Calu3 (cell line): ENCODE measurements at places on chromosomes 4 and X. TPM values are rescaled to one million over a fixed set of nuclear protein-coding genes. Genes with fewer than 3 reads are reported as not detected.

GRCh38 chrX:153551135-153551534 lies 33.7 kb downstream of the ATP2B3 start:
- no peak overlapping the region for H3K4me3 ChIP-seq
- H3K4me1 ChIP-seq = no peaks in the 10 kb centered on the region

DNA sequence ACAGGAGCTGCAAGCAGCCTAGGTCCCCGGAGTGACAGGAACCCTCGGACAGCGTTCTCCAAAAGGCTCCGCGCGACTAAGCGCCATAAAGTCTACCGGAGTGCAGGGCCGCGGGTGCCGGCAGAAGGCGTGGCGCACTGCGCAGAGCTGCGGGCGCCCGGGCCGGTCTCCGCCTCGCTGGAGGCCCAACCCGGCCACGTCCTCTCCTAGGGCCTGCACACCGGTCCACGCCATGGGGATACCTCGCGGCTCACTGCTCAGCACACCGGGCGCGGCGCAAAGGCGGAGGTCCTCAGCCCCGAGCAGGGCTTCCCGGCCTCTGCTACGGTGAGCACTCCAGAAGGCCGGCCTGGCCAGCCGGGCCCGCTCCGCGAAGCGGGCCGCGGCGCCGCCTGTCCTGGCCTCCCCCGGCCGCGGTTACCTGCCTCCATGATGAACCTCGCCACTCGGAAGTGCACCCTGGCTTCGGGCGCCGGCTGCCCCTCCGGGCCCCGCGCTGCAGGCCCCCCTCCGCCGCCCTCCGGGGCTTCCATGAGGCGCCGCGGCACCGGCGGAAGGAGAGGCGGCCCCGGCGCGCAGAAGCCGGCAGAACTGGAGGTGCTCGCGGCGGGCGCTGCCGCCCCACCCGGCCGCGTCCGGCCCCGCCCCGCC lies at the start of gene CCNQ:
Gene CCNQ (minus strand): TSS at position 599 of the 651 bp plus-strand sequence. CDS start 66 bp downstream, at position 533.
- DNase-seq = peak; percentile 30
- peaks cover 35% of the 10 kb centered on the region for H3K4me1 ChIP-seq
- H3K27me3 ChIP-seq = peaks cover 12% of the 10 kb centered on the region
- H3K36me3 ChIP-seq = peaks cover 24% of the 10 kb centered on the region
- peak within 1 kb of the TSS; percentile 69 for H3K4me3 ChIP-seq

DNA sequence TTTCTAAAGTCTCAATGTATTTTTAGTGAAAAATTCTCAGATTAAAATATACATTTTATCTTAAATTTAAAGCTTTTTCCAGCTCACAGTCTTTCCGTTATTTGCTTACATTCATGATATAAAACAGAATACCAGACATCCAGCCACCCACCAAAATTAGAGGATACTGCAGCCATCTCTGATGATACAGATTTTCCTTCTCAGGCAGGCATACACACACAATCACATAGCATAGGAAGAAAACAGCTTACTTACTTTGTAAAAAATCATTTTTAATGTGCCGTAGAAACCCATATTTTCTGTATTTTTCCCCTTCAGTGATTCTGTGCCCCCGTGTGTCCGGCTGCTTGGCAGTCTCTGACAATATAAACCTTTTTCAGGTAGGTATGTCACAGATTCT lies 183.7 kb downstream of the FBXW7 start:
- no peak overlapping the region for H3K4me3 ChIP-seq
- no peak for DNase-seq
- H3K27me3 ChIP-seq = no peaks in the 10 kb centered on the region
- H3K36me3 ChIP-seq = no peaks in the 10 kb centered on the region

The PAGE5 gene
- not detected in 2 replicates for total RNA-seq

DNA sequence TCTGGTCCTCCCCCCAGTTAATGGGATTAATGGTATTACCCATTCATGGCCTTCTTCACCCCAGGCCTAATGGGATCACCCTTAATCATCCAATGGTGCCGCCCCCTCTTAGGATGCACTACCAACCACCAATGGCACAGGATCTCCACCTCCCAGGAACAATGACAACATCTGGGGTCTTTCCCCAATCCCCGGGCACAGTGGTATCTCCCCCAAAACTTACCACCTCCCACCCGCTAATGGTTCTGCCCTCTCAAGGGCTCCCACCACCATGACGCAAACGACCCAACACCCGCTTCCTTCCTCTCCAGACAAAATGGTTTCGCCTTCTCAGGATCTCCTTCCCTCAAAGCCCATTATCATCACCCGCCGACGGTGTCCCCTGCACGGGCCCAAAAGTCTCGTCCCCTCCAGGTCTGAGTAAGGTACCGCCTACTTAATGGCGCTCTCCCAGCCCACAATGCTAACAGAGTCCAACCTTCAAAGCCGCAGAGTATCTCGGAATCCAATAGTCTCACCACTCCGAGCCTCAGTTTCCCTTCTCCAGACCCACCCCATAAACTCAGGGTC lies 458 bp downstream of the GRIPAP1 start:
- H3K27me3 ChIP-seq = no peaks in the 10 kb centered on the region
- peaks cover 26% of the 10 kb centered on the region for H3K4me1 ChIP-seq

The HERC6 gene
- 22.0 and 53.3 TPM in 2 replicates for total RNA-seq

The NEXMIF gene
- total RNA-seq = not detected in 2 replicates

GRCh38 chr4:68987007-68987406 lies 35.4 kb upstream of the UGT2A3 start:
- H3K4me1 ChIP-seq = no peaks in the 10 kb centered on the region
- no peaks in the 10 kb centered on the region for H3K27me3 ChIP-seq
- no peak overlapping the region for H3K27ac ChIP-seq
- no peaks in the 10 kb centered on the region for H3K36me3 ChIP-seq

GRCh38 chrX:15856222-15856587 lies 1.6 kb upstream of the AP1S2 start:
- no peak for DNase-seq
- H3K36me3 ChIP-seq = peaks cover 32% of the 10 kb centered on the region
- H3K27ac ChIP-seq = peak overlapping the region; percentile 89

GRCh38 chr4:105780176-105780575 lies 71.6 kb downstream of the GSTCD start:
- no peaks in the 10 kb centered on the region for H3K27me3 ChIP-seq
- no peak overlapping the region for H3K27ac ChIP-seq
- H3K4me3 ChIP-seq = no peak overlapping the region
- no peak for DNase-seq

DNA sequence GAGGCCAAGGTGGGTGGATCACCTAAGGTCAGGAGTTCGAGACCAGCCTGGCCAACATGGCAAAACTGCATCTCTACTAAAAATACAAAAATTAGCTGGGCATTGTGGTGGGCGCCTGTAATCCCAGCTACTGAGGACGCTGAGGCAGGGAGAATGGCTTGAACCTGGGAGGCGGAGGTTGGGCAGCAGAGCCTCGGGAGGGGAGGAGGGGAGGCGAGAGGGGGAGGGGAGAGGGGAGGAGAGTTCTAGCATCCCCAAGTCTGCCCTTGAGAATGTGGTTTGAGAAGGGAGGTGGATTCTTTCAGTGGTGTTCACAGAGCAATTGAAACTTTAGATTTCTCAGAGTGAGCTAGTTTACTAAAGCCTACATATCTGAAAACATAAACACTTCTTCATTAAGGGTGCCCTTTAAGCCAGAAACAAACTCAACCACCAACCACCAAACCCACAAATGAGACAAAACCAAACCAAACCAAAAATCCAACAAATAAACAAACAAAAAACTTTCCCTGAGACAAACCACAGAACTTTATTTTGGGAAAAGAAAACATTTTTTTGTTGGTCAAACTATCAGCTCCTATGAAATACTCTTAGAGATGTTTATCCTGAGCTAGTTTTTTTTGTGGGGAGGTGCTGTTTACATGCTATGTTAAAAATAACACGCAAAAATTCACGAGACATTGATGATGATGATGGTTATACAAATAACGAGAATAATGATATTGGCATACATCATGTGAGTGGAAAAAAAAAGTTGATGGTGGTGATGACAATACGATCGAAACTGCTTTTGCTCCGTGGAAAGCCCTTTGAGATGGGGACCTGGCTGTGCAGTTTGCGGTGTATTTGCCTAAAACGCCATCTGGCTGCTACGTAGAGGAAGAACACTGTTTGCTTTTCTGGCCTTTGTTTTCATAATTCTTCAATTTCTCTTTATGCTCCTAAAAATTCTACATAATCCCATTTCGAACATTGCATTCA lies 98.2 kb upstream of the PRKX start:
- no peaks in the 10 kb centered on the region for H3K4me1 ChIP-seq
- H3K36me3 ChIP-seq = peaks cover 20% of the 10 kb centered on the region

DNA sequence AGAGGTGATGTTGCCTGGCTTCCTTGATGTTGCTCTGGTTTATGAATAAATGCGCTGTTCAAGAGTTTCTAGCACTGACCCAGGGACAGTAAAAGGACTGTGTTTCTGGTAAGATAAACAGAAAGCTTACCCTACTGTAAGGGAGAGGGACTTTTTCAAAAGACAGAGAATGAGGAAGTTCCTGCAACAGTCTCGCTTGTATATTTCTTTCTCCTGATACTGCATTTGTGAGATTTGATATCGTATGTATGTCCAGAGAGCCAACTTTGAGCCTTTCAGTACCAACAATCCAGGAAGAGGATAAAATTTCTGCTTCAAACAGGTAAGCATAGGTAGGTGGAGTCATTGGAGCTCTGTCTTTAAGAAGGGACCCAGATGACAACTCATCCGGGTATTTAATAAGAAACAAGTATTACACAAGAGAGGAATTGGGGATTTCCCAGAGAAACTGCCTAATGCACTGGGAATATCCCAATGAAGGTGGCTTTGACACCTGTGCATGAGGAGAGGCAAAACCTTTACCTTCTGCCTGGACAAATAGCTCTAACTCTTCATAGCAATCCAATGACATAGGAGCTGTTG lies 773 bp downstream of the DAPP1 start:
- H3K4me1 ChIP-seq = peaks cover 18% of the 10 kb centered on the region
- no peak for DNase-seq
- H3K36me3 ChIP-seq = peaks cover 14% of the 10 kb centered on the region
- no peaks in the 10 kb centered on the region for H3K27me3 ChIP-seq
- H3K27ac ChIP-seq = peak overlapping the region; percentile 65
- peak overlapping the region; percentile 73 for H3K4me3 ChIP-seq

The C4orf54 gene
- total RNA-seq = not detected in 2 replicates

- DNase-seq = peak; percentile 24
- no peak overlapping the region for H3K4me3 ChIP-seq
- H3K27me3 ChIP-seq = no peaks in the 10 kb centered on the region
- H3K27ac ChIP-seq = no peak overlapping the region
Measured at GRCh38 chr4:114780205-114780604, 181.6 kb downstream of the UGT8 start.

The CLCN3 gene
- 55.7 and 57.8 TPM in 2 replicates for total RNA-seq

- peaks cover 2% of the 10 kb centered on the region for H3K36me3 ChIP-seq
- H3K27ac ChIP-seq = no peak overlapping the region
- no peaks in the 10 kb centered on the region for H3K27me3 ChIP-seq
- peaks cover 4% of the 10 kb centered on the region for H3K4me1 ChIP-seq
Measured at GRCh38 chr4:81732980-81733379, 261.3 kb upstream of the RASGEF1B start.

GRCh38 chr4:48602763-48603162 lies 112.7 kb downstream of the ZAR1 start:
- DNase-seq = no peak
- no peaks in the 10 kb centered on the region for H3K36me3 ChIP-seq
- H3K27ac ChIP-seq = peak overlapping the region; percentile 69
- no peak overlapping the region for H3K4me3 ChIP-seq
- peaks cover 19% of the 10 kb centered on the region for H3K4me1 ChIP-seq

The DIAPH2 gene
- total RNA-seq = 20.9 and 24.2 TPM in 2 replicates

The MAGEC3 gene
- not detected in 2 replicates for total RNA-seq

- no peak overlapping the region for H3K4me3 ChIP-seq
- no peaks in the 10 kb centered on the region for H3K27me3 ChIP-seq
- no peak for DNase-seq
- H3K4me1 ChIP-seq = peaks cover 7% of the 10 kb centered on the region
Measured at GRCh38 chr4:32030406-32030805, 1310.2 kb downstream of the PCDH7 start.

DNA sequence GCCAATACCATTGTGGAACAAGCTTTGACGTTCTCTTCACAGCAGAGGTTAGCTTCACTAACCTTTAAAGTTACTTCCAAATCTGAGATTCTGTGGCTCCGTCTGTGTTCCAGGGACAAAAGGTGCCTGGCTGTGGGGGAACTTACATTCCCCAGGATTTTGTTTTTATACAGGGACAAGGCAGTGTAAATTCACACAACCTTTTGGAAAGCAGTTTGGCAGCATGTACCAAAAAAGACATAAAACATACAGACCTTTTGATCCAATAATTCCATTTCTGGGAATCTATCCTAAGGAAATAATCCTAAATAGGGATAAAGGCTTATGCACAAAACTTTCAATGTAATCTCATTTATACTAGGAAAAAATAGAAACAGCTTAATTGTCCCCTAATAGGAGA lies 8.9 kb upstream of the C1QTNF7 start:
- DNase-seq = no peak
- no peak overlapping the region for H3K27ac ChIP-seq
- H3K27me3 ChIP-seq = peaks cover 34% of the 10 kb centered on the region
- H3K4me1 ChIP-seq = no peaks in the 10 kb centered on the region
- H3K36me3 ChIP-seq = no peaks in the 10 kb centered on the region
- H3K4me3 ChIP-seq = no peak overlapping the region

DNA sequence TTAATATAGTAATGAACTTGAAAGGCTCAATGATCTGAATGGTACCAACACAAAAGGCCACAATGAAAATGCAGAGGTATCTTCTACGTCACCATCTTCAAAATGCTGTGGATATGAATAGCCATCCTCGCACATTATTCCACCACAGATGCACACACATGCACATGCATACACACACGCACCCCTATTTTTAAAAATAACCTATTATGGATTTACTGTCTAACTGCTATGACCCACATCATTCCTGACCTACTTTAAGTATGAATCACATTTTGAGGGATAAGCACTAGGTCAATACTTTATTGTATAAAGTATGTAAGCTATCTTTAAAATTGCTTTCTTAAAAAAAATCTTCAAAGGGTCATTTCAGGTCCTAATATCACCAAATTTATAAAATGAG lies 24.4 kb upstream of the CORIN start:
- H3K27ac ChIP-seq = no peak overlapping the region
- H3K4me1 ChIP-seq = no peaks in the 10 kb centered on the region
- no peaks in the 10 kb centered on the region for H3K36me3 ChIP-seq

The IGSF1 gene
- not detected in 2 replicates for total RNA-seq

DNA sequence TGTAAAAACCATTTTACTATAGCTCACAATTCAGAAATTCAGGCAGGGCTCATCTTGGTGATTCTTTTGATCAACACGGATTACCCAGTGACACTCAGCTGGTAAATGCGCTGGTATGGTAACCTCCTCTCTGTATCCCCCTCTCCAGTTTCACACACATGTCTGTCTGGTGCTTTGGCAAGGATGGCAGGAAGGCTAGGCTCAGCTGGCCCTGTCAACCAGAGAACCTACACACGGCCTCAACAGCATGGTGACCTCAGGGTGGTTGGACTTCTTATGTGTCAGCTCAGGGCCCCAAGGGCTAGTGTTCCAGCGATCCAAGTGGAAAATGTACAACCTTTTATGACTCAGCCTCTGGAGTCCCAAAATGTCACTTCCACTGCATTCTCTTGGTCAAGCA lies 55.7 kb upstream of the EOLA2 start:
- H3K36me3 ChIP-seq = no peaks in the 10 kb centered on the region
- no peak overlapping the region for H3K27ac ChIP-seq
- no peaks in the 10 kb centered on the region for H3K4me1 ChIP-seq

The XPNPEP2 gene
- total RNA-seq = not detected in 2 replicates

The TEX13C gene
- total RNA-seq = not detected in 2 replicates

The MND1 gene
- total RNA-seq = 12.6 and 13.1 TPM in 2 replicates

The EDA gene
- total RNA-seq = 5.0 and 5.7 TPM in 2 replicates
